ENCODE measurements at places on chromosomes 5 and 9.

GRCh38 chr9:3054017-3054586 is 210.2 kb upstream of the PUM3 start:
- no peak for DNase-seq

DNA sequence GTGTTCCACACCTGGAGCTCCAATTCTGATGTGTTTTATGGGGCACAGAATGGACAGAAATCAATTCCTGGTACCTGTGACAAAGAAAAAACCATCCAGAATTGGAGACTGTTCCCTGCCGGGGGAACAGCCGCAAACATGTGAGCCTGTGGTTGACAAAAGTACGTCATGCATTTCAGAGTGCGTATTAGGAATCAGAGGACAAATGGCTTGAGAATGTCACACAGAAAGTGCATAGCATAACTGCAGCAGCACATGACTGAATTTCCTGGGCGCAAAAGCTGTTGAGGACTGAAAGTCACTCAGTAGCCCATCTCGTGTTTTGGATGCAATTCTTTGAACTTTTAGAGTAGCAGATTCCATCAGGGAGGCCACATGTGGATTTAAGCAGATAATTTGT is 85.1 kb downstream of the TRIO start:
- DNase-seq = no peak

DNA sequence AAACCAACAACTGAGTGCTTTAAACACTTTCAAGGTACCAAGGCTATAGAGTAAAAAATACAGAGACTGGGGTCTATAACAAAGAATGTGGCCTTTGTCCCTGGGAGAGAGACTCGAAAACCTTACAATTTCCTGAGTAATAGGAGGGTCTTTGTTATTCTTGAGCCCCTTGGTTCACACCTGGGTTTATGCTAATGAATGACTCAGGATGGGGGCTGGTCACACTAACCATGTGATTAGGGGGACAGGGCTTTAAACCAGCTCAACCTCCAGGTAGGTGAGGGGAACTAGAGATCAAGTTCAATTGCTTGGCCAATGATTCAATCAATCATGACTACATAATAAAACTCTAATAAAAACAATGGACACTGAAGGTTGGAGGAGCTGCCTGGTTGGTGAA is 50.2 kb downstream of the PLPP1 start:
- no peak for DNase-seq

GRCh38 chr9:126334721-126335621 is 8.3 kb downstream of the MVB12B start:
- DNase-seq = no peak

DNA sequence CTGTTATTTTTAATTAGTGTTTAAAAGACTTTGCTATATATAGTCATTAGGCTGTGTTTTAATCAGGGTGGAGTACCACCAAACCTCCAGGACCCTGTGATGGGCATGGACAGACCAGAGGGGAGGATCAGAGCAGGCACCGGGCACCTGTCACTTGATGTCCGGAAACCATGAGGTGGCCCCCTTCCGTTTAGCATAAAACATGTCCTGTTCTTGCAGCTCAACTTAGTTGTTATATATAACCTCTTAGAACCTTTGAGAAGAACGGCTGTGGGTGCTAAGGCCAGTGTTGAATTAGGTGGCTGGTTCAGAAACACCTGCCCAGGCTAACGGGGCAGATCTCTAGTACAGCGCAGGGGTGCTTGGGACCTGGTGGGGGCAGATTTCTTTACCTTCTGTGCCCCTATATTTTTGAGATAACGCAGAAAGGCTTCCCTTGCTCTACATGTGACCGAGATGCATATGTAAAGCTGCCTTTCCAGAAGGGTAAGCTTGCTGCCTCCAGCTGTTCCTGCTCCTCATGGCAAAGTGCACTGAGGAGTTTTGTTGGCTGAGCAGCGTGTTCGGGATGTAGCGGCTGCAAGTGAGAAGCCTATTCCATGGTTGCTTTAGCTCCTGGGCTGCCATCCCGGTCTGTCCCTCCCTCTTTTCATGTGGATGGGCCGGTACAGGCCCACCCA is 255.5 kb downstream of the FANCC start:
- DNase-seq = no peak

- DNase-seq = no peak
These were observed 25.2 kb downstream of the COL23A1 start for GRCh38 chr5:178564811-178565550.

- DNase-seq = peak; percentile 58
These were observed 398 bp downstream of the RAPGEF6 start for GRCh38 chr5:131634666-131634995.

GRCh38 chr5:81519217-81519905 is 125.4 kb upstream of the ACOT12 start:
- no peak for DNase-seq

DNA sequence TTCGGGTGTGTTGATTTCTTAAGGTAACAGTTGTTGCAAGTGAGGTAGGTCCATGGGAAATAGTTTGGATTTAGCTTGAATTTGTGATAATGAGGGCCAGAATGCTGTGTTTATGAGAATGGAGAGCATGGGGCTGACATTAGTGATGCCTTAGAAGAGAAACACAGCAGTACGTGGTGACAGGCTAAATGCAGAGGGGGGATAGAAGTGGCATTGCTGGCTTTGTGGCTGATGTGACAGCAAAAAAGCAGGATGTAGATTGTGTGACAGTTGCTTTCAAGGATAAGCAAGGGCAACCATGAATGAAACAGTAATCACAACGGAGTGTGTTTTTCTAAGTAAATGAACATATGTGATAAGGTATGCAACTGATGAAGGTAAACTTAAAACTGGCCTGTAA is 103.4 kb upstream of the SGCD start:
- DNase-seq = no peak

DNA sequence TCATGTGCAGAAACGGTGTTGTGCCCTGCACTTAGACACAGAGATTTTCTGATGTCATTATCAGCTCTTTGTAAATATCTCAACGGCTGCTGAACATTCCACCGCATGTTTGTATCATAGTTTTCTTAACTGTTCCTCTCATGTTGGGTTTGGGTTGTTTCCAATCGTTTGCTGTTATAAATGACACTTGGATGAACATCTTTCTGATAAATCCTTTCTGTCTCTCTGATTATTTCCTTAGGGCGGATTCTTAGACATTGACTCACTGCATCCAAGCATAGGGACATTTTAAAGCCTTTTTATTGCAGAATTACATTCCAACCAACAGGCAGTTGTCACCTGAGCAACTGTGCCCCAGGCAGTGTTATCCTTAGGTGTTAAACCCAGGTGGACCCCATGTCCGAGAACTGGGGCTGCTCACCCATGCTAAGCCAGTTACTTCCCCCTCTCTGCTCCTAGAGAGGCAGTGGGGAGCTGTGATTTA is 28.5 kb downstream of the COL5A1 start:
- no peak for DNase-seq

GRCh38 chr5:4513381-4513780 is 626.7 kb upstream of the ADAMTS16 start:
- DNase-seq = no peak

- no peak for DNase-seq
These were observed 126.7 kb downstream of the GRIA1 start for GRCh38 chr5:153617190-153617589.

DNA sequence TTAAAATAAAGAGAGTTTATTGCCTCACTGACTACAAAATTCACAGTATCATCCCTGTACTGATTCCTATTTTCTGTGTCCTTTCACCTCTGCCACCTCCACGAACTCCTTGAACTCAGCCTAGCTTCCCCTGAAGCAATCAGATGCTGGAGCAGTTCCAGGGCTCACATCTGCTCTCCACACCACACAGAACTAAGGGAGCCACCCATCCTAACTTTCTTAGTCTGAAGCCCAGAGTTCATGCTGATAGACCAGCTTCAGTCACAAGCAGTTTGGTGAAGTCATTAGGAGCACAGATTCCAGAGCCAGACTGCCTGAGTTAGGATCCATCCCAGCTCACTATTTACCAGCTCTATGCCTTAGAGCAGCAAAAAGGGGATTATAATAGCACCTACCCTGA is 15.6 kb upstream of the EPB41L4A start:
- DNase-seq = peak; percentile 20

GRCh38 chr9:27108981-27109541 is at the start of gene TEK:
TEK (plus strand) TSS chr9:27109225; CDS start chr9:27109591, 366 bp downstream.
- no peak for DNase-seq

- DNase-seq = no peak
These were observed 273.5 kb downstream of the SLF1 start for GRCh38 chr5:94891972-94892371.

- no peak for DNase-seq
These were observed 57.2 kb downstream of the GNAQ start for GRCh38 chr9:77974434-77974833.

DNA sequence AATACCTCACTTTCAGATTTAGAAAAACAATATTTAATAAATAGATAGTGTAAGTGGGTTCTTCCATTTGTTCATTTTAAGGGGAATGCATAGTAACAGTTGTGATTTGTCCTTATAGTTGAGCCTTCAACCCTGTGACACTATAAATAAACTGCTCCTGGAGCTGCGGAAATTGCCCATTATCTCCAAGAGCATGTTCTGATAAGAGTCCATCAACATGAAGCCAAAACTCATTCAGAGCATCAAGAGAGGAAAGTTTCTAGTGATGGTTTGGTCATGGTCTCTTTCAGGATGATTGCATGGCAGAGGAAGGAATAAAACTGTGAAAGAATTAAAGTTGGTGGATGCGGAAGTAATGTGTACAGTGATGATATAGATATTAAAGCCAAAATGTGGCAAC is 772.1 kb upstream of the DMAC1 start:
- DNase-seq = no peak

DNA sequence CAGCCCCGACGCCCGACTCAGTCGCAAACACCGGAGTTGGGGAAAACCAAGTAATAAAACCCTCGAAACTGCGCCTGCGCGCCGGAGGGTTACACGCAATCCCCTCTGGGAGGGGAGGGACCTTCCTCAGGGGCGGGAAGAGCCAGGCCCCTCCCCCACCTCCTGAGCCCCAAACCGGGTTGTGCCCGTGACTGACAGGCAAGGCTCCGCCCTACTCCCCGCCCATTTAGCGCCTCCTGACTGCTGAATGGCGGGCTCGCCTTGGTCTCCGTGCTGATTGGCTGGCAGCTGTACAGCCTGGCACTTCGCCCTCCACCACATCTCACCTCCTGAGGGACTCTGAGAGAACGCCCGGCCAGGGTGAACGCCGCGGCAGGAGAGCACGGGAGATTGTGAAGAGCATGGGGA is at the start of gene PRDM9:
TSS of gene PRDM9 (plus strand) at position 332 of the 408 bp plus-strand sequence. CDS start 1,425 bp downstream, outside the sequence.
- no peak for DNase-seq

DNA sequence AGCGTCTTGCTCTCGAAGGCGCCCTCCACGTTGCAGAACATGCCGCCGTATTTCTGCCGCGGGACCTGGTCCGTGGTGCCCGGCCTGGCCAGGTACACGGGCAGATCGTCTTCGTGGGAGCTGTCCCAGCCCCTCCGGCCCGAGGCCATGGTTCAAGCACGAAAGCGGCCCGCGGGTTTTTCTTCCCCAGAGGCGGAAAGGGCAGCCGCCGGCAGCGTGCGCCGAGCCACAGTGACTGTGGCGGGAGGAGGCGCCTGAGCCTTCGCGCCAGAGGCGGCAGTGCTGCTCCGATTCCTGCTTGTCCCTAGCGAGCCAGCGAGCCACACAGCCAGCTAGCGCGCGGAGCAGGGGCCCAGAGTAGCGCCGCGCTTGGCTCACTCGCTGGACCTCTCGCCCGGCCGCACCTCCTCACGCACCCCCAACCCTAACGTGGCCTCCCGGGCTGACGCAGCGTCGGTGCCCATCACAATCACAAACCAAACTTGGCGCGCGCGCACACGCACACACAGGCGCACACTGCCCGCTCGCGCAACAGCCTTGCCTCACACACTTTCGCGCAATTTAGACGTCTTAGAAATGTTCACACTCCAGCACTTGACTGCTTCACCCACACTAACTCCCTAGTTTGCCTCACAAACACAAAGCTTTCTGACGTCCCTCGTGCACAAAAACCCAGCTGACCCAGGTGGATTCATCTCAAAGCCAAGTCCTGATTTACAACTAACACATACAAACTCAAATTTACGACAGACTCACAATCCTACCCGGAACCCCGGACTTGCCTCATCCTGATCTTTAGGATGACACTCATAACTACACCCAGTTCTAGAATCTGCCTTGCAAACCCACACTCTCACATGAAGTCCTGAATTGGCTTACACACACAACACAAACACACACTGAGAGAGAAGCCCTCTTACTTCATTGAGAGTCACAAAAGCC is at the start of gene DPYSL3:
TSS of gene DPYSL3 (minus strand) at position 359 of the 942 bp plus-strand sequence. CDS start at position 149, 210 bp downstream.
- DNase-seq = no peak

DNA sequence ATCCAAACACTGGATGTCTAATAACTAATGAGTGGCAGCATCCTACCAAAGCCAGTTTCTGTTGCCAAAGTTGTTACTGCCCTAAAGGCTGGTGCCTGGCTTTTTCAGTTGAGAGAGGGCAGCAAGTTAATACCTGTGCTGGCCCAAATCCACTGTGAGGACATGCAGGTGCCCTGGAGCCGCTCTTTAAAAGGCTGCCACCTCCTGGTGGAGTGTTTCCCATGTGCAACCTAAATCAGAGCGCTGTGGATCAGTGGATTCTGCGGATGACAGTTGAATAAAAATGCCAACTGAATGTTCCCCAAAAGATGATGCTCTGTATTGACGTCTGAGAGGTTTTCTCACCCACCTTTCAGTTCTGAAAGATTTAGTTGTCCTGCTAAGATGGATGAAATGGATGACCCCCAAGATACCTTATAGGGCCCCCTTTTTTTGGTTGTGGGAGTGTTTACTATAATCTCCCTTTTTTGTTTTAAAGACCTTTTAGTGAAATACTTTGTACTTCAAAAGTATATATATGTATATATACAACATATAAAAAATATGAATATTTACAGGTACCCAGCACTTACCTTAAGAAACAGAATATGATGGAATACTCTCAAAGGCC is 146.4 kb downstream of the EGFLAM start:
- no peak for DNase-seq

DNA sequence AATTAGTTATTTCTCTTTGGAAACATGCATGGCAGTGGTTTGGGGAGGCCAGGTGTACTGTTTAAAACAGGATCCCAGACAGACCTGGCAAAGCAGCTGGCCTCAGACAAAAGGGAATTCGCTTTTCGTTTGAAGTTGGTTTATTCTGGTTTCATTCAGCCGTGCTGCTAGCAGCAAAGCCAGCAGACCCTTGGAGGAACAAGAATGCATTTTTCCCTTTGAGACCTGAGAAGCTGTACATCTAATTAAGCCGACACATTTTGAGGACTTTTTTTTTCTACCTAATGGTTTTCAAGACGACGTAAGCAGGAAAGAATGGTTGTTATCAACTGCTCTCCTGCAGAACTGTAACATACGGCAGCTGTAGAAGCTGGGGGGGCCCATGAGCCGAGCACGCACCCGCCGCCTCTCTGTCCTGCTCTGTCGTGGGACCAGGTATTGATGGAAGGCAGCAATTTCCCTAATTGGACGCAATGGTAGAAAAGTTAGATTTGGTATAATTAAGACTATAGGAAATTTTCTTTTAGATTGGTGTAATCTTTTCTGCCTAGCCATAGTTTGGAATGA is 13.6 kb downstream of the PLEKHG4B start:
- no peak for DNase-seq

DNA sequence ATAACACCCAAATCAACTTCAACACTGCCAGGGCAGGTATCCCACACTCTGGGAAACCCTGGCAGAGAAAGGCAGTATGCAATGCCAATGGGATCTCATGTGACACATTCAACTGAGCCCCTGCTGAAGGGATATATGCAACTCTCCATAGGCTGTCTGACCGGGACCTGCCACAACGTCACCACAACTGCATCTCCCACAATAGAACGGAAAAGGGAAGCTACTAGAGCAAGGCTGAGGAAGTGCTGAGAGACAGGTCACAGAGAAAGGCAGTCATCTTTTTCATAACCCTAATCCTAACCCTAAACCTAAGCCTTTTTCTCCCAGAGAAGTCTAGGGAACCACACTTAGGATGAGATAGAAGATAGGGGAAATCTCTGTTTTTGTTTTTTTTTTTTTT is 345.9 kb upstream of the CD180 start:
- no peak for DNase-seq

- DNase-seq = no peak
These were observed 41.9 kb downstream of the TAS2R1 start for GRCh38 chr5:9588254-9588653.
